ENCODE measurements at places on chromosomes 16 and 17. TPM values are rescaled to one million over a fixed set of nuclear protein-coding genes. Genes with fewer than 3 reads are reported as not detected.

DNA sequence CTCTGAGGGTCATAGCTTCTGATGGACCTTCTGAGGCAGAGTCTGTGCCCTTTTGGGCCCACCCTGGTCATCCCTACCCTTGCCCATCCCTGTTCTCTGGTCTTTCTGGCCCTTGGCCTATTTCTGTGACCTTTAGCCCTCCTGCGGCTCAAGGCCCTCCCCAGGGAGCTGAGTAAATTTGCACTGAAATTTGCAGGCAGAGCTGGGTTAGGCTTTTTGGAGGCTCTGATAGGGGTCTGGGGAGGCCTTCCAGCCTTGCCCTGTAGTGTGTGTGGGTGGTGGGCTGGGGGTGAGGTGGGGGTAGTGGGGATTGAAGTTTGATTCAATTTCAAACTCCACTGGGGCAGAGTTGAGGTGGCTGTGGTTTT lies 17.8 kb downstream of the RARA start:
- DNase-seq = no peak

DNA sequence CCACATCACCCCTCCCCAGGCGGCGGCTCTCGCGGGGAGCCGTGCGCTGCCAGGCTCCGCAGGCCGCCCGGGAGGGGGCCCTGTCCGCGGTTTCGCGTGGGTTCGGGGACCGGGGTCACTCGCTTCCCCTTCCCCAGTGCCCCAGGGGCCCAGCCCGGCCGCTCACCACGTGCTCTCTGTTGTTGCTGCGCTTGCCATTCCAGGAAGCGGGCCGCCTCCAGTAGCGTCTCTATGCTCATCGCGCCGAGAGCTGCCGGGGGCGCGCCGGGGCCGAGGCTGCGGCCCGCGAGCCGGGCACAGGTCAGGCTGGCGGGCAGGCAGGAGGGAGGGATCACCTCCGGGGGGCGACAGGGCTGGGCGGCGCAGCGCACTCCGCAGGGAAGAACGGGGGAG lies 390 bp downstream of the MNT start:
- peak; percentile 63 for DNase-seq

The DYNC1LI2 gene
- 92.4 TPM for total RNA-seq

The PPY gene
- not detected for total RNA-seq

- DNase-seq = no peak
Observed at GRCh38 chr16:629833-630248, 944 bp upstream of the WFIKKN1 start.

The KRTAP2-2 gene
- total RNA-seq = not detected

GRCh38 chr16:68823401-68824135 lies 19.8 kb upstream of the TANGO6 start:
- DNase-seq = peak; percentile 78

DNA sequence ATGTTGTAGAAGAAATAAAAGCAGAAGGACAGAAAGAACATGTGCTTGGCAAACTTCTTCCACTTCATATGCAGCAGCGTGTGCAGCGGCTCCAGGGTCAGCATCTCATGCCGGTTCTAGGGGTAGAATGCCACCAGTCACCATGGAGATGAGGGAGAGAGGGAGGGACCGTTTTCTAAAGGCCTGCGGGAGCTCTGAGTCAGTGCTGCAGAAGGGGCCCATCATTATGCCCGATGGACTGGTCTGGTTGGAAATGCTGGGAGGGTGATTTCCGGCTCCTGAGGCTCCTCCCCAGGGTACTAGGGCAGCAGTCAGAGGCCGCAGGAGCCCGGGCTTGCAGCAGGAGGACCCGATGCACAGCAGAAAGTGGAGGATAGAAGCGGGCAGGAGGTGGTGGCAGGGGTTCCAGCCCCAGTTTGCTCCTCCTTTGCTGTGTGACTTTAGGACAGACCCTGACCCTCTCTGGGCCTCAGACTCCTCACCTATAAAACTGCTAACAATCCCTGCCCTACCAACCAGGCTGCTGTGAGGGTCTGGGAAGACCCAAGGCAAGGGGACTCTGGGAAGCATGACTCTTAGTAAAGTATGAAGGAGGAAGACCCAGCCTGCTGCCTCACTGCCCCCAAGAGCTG lies 28.6 kb downstream of the TRPV3 start:
- peak; percentile 33 for DNase-seq

The PPP1R27 gene
- total RNA-seq = not detected

- DNase-seq = peak; percentile 82
Observed at GRCh38 chr17:1177016-1177700, 2.6 kb downstream of the ABR start.

The CIBAR2 gene
- total RNA-seq = not detected

All from M059J (cell line).